Fibroblast of lung (primary cell): ENCODE measurements at places on chromosomes 2 and 18. TPM values are rescaled to one million over a fixed set of nuclear protein-coding genes. Genes with fewer than 3 reads are reported as not detected.

ANTXR1 gene
- 44.6 and 45.5 TPM in 2 replicates for total RNA-seq

NTSR2 gene
- under 0.01 TPM in 1 of 2 replicates, not detected in the other for total RNA-seq

MC2R gene
- not detected in 2 replicates for total RNA-seq

NYAP2 gene
- under 0.01 TPM in 1 of 2 replicates, not detected in the other for total RNA-seq

ATL2 gene
- 62.1 and 70.7 TPM in 2 replicates for total RNA-seq

BMP10 gene
- not detected in 2 replicates for total RNA-seq

SCN1A gene
- under 0.01 and 0.50 TPM in 2 replicates for total RNA-seq

UGT1A8 gene
- total RNA-seq = not detected in 2 replicates

ZC3H8 gene
- 4.6 and 6.9 TPM in 2 replicates for total RNA-seq

LYG1 gene
- 0.26 and 0.50 TPM in 2 replicates for total RNA-seq

SERPINB11 gene
- total RNA-seq = not detected in 2 replicates

IL36G gene
- not detected in 2 replicates for total RNA-seq

ALK gene
- total RNA-seq = under 0.01 TPM in 2 replicates
